ENCODE measurements at places on chromosomes 5 and 9.

- DNase-seq, result peak; percentile 19
Measured at GRCh38 chr5:138102454-138103318, 18.9 kb downstream of the WNT8A start.

GRCh38 chr9:95463148-95464060, 53.4 kb downstream of the PTCH1 start:
- DNase-seq, result no peak

- DNase-seq, result no peak
Measured at GRCh38 chr5:179452356-179453230, 97.8 kb upstream of the RUFY1 start.

- DNase-seq, result peak; percentile 34
Measured at GRCh38 chr5:108303086-108303485, 78.8 kb downstream of the FBXL17 start.

DNA sequence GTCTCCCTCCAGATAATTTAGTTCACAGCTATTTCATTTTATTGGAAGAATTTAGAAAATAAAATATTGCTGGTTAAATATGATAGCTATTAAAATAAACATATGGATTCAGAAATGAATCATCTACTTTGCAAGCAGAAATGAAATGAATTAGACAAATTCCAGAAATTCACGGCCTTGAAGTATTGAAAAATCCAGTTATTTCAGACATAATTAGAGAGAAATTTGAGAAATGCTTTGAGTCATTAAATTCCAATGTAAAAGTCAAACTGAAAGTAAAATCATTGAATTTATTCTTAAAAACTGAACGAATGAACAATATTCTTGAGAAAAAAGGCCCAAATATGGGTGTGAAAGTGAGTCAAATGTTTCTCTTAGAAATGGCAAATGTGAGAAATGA, 632.6 kb upstream of the EDIL3 start:
- DNase-seq, result no peak

DNA sequence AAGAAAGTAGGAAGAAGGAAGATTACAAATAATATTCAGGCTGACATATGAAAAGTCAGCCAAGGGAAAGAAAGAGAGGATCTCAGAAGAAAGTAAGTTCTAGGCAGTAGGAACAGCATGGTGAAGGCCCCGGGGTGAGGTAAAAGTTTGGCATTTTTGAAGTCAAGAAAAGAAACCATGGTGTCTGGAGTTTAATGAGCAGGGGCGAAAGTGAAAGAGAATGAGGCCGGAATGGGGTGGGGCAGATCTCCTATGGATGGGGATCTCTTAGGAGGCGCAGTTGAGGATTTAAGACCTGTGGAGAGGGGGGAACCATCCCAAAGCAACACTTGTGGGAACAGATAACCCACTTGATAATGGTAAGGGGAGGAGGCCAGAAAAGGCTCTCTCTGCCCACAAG, 42.3 kb upstream of the SMAD5 start:
- no peak for DNase-seq

GRCh38 chr5:10507575-10508096, 56.2 kb upstream of the ANKRD33B start:
- no peak for DNase-seq

- no peak for DNase-seq
Measured at GRCh38 chr9:133752739-133753446, 14.7 kb upstream of the SARDH start.

- no peak for DNase-seq
Measured at GRCh38 chr9:23408874-23409273, 417.2 kb downstream of the ELAVL2 start.

GRCh38 chr5:141127305-141127704, 5.7 kb downstream of the PCDHB4 start:
- DNase-seq, result no peak

DNA sequence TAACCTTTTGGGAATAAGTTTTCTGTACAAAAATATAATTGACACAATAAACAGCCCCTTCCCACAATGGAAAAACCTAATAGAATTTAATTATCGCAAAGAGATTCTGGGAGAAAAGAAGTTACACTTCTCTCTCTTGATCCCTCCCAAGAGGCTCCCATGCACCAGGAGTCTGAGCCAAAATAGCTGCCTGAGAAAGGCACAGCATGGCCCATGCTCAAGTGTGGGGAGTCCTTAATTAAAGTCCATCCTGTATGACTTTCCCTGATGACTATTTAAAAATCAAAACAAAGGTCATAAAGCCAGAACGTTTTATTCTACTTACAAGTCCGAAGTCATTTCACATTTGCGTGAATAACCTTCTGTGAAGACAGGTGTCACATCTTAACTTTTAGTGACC, 155.1 kb downstream of the SPOCK1 start:
- DNase-seq, result no peak

All from inflammatory macrophage treated with lipopolysaccharide for 1 hour (primary cell).